Activated CD8-positive, alpha-beta memory T cell treated with anti-CD3 and anti-CD28 coated beads for 4 hours (primary cell): ENCODE measurements at places on chromosomes 2 and 18.

DNA sequence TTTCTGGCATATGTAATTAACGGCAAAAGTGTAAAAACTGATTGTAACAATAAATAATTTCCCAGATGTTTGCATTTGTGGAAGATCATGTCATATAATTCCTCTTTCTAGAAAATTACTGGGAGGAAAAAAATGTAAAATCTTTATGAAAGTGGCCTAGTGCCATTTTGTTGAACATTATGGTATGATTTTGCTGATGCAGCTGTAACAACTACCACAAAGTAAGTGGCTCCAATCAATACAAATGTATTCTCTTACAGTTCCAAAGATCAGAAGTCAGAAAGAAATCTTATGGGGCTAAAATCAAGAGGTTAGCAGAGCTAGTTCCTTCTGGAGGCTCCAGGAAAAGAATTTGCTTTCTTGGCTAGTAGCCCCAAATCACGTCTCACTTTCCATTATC is 281.4 kb downstream of the CCDC178 start:
- DNase-seq: no peak

- DNase-seq: no peak
Measured at GRCh38 chr2:15242936-15243461, 318.1 kb downstream of the NBAS start.

- no peak for DNase-seq
Measured at GRCh38 chr18:70132999-70133398, 72.5 kb downstream of the RTTN start.

GRCh38 chr2:50397992-50398765 is 633.8 kb downstream of the NRXN1 start:
- DNase-seq: no peak

- no peak for DNase-seq
Measured at GRCh38 chr2:29072971-29073725, 1.2 kb downstream of the PCARE start.

DNA sequence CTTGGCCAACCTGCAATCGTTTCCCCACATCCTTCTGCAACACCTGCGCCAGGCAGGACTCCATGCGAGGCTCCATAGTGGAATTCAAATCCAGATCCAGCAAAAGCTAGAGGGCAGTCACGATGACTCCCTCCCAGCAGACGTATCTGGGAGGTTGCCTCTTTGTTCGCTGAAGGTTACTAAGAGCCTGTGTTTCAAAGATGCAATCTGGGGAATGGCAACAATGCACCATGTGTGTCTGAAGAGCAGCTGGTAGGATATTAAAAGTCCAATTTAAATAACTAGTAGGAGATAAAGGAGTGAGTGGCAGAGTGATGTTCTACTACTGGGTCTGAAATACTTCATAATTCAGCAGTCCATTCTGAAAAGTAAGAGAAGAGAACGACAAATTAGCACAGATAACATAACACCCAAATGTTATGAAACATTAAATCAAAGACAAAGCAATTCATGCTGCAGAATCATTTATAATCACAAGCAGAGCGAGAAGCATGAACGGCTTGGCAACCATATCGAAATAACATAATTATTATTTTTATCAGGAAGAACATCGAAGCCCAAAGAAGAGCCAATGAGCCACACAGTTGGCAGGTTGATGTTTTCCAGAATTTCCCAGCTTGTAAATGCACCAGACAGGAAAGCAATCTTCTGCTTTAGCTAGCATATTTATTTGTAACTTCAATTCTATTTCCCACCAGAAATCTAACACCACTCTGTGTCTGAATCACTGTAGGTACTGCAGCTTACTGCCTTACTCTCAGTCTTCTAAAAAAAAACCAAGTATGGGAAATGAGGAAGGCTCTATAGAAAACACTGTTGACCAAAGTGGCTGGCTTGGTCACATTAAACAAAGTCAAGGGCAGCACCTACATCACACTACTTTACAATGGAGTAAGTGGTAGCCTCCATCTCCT is 43.2 kb downstream of the CLASP1 start:
- no peak for DNase-seq

GRCh38 chr2:58932801-58933200 is 691.7 kb upstream of the FANCL start:
- DNase-seq: no peak
